ENCODE measurements at places on chromosomes 7 and 10. TPM values are rescaled to one million over a fixed set of nuclear protein-coding genes. Genes with fewer than 3 reads are reported as not detected.

GRCh38 chr10:1628757-1629156, 108.6 kb downstream of the ADARB2 start:
- peak; percentile 8 for DNase-seq

- DNase-seq = no peak
Measured at GRCh38 chr10:79097021-79097872, 28.5 kb downstream of the ZMIZ1 start.

DNA sequence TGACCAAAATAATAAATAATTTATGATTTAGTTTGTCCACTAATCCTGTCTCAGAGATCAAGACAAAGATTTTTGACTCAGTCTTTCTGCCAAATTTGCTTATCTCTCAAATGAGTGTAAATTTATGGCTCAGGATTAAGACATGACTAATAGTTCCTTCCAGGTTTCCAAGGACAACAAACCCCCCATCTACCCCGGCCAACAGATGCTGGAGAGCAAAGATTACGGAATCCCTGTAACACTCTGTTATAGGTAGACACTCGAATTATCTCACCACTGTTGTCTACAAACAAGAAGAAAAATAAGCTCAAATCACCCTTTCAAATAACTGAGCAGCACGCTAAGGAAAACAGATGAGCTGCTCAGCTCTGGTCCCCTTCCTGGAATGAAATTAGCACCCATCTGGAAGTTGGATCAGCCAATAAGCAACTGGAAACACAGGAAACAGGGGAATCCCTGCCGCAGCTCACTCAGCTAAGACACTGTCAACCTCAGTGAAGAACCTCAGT, 56.8 kb upstream of the SVIL start:
- DNase-seq = no peak

DNA sequence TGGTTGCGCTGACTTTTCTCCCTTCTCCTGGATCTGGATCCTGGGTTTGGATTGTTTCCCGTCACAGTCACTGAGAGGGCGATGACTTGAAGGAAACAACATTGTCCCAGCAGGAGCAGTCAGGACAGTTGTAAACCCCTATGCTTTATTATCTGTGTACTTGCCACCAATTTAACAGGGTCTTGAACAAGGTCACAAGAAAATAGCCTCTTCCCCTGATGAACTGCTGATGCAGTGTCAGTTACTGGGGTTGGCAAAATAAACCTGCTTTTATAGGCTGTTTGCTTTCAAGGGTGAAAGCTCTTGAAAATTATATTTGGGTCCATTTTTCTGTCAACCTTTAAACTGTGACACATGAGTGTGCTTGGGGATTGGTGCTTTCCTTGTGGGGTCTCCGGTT, 238.9 kb downstream of the ACTR3B start:
- no peak for DNase-seq

- DNase-seq = no peak
Measured at GRCh38 chr7:71846160-71846559, 566.0 kb downstream of the CALN1 start.

DNA sequence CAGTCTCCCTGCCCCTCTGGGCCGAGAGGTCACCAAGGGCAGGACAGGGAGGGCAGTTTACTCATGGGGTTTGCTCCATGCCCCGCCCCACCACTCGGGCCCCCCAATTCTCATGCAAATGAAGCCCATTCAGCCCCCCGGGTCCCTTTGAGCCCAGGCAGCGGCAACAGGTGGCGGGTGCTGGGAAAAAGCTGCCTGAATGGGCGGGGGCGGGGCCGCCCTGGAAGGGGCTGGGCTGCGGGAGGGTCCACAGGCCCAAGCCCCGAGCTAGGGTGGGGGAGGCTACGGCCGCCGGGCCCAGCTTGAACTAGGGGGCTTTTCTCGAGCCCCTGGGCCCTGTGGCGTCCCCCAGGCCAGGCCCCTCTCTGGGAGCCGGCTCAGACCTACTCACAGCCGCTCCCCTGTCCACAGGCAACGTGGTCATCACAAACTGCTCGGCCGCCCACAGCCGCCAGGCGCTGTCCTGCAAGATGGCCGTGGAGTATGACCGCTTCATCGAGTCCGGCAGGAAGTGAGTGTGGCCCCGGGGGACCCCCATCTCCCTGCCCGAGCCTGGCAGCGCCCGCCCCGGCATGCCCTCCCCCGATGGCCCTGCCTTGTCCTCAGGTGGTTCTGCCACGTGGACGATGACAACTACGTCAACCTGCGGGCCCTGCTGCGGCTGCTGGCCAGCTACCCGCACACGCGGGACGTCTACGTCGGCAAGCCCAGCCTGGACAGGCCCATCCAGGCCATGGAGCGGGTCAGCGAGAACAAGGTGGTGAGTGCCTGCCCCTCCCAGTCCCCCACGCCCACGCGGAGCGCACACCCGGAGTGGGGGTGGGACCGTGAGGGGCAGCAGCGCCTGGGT, 5.5 kb downstream of the LFNG start:
- peak; percentile 51 for DNase-seq

DKK1 gene
- 3.2 TPM for total RNA-seq

GRCh38 chr7:48594349-48594748, 330.0 kb upstream of the CDC14C start:
- DNase-seq = no peak
